ENCODE measurements at places on chromosomes 7 and 10. TPM values are rescaled to one million over a fixed set of nuclear protein-coding genes. Genes with fewer than 3 reads are reported as not detected.
A peak's percentile ranks its signal among the peaks of the same experiment; 100 is the strongest.

DNA sequence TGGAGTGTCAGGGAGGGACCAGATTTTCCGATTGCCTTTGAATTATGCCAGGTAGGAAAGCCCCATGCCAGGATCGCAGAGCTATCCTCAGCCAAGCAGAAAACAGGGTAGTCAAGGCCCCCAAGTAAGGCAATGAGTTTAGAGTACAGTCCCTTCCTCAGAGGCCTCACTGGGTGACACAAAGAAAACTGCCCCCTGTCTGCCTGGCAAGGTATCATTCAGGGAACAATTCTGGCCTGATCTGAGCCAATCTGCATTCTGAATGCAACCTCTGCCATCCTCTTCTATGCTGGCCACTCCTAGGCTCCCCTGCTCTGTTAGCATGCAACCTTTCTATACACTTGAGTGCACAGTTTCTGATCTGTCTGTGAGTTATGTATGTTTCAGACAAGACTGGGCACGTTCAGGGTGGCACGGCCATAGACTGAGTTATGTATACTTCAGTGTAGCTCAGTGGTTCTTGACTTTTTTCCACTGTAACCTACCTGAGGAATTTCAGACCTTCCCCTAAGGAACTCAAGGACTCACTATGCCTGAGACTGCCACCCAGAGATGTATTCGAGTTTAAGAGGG is 336.8 kb downstream of the PLXNA4 start:
- no peak for DNase-seq

DNA sequence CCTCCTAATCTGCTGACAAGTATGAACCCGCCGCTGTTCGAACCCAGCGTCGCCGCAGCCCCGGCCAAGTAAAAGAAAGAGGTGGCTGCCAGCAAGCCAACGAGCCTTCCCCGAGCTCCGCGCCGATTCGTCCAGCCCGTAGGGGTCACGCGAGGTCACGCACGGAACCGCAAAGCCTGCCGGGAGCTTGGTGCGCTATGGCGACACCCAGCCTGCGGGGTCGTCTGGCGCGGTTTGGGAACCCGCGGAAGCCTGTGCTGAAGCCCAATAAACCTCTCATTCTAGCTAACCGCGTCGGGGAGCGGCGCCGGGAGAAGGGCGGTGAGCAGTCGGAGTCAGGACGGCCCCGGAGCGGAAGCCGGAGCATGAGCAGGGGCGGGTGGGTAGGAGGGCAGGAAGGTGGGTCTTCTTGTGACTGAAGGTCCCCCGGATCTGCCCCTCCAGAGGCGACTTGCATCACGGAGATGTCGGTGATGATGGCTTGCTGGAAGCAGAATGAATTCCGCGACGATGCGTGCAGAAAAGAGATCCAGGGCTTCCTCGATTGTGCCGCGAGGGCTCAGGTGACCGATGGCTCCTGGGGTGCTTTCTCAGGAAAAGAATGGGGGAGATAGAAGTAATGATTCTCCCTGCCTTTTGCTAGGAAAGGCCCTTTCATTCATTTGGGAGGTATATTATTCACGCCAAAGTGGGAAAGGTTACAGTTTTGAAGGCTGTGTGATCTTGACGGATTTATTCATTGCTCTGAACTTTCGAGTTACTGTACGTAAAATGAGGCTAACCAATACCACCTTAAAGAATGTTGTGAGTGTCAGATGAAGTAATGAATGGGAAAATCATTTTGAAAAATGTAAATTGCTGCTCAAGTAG is at the start of gene CHCHD1:
TSS of gene CHCHD1 (plus strand) at position 170 of the 870 bp plus-strand sequence. CDS start at position 198, 28 bp downstream.
- DNase-seq: peak; percentile 97

GRCh38 chr10:62811159-62811875 is 4.8 kb downstream of the EGR2 start:
- DNase-seq: no peak

DNA sequence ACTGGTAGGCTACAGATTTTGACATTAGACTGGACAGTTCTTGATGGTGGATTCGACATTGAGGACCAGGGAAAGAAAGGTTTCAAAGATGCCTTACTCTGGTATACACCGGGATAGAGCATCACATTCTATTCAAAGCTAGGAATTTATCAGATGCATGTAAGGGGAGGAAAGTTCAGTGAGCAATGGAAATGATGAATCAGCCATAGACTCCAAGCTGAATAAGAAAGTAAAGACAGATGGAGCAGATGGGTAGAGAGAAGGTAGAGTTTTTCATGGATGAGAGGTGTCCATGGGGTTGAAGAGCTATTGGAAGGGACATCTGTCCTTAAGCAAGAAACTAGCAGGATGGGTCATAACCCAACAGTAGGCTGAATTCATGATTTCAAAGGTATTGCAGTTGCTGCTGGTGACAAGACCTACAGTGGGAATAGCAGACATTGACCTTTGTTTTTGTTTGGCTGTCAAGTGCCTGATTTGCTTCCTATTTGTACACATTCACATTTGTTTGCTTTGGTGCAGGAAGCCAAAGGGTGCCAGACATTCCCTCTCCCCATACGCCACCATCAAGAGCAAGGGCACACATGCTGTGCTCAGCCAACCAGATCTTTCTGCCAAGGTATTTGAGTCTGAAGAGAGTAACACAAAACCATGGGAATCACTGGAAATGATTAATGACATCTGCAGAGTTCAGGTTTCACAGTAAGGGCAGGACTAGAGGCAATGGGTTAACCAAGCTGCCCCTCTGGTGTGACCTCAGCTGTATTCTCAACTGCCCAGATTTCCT is 8.6 kb upstream of the CACUL1 start:
- DNase-seq: peak; percentile 62

- no peak for DNase-seq
Measured at GRCh38 chr10:12875100-12875499, 126.4 kb downstream of the CCDC3 start.

DNA sequence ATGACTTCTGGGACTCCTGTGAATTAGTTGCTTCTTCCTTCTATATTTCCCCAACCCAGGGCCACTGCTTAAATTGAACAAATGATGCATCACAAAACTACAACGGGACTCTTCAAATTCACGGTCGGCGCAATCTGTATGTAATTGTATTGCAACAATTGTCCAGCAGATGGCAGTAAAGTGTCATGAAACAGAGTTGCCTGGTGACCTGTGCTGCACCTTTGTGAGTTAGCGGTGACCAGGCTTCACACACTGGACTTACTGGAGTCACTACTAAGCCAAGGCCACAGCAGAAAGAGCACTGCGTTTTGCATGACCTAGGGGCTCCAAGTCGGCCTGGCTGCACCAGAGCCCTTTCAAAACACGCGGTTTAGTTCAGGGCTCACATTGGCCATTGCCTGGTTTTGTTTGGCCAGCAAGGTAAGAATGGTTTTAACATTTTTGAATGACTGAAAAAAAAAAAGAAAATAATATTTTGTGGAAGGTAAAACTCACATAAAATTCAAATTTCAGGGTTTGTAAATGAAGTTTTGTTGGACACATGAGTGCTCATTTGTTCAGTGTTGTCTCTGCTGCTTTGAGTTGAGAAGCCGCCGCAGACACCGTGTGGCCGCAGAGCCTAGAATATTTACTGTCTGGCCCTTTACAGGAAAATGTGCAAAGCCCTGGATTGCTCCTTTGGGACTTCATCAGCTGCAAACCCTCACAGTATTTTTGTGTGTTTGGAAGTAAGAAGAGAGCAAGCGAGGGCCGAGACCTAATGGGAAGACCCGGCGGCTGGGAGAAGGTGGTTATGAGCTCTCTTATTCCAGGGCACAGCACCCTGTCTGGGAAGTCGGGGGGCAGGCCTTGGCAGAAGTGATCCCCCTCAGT is 23.2 kb upstream of the ZNF32 start:
- no peak for DNase-seq

DNA sequence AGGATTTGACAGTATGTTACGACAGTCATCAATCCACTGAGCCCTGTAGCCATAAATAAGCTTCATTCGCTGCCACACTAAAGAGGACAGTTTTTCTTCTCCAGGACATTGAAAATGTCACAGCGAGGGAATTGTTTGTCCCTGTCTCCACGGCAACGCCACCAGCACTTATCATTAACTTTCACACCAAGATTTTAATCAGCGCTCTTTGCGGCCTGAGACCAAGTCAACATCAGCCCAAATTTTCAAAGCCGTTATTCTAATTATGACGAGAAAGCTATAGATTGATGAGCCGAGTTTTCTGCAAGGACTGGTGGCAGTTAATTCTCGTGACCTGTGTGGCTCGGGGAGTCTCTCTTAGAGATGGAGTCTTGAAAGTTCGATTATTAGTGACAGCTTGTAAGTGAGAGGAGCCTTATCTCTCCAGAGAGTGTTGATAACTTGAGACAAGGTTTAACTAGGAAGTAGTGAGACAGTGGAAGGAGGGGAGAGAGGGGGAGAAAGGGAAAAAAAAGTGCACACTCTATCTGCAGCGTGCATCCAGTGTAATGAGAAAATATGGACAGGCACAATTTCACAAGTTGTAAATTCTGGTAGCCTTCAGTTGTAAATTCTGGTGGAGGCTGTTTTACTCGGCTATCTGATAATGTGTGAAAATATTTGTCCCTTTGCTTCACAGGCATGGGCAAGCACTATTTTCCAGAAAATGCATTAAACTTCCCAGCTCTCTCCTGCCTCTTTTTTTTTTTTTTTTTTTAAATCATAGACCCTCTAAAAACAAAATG is 473.3 kb downstream of the LRMDA start:
- DNase-seq: no peak

DNA sequence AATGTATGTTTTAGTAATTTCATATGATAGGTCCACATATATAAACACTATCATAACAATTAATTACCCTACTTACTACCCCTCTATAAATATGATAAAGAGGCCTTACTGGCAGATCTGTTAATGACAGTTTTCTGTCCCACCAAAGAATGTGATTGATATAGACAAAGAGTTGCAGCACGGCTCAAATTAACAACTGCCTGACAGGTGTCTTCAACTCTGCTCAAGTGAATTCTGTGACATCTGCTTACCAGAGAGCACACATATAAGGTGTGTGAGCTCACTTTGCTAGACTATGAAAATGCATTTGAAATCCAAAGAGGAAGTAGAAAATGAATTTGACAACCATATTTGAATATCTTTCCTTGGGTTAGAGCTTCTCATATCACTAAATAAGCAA is 36.6 kb downstream of the CACNA2D1 start:
- no peak for DNase-seq

Gene RGS10
- total RNA-seq: 32.4 TPM

Gene CHCHD2
- 365 TPM for total RNA-seq

Gene CLIP2
- total RNA-seq: 25.5 TPM

Measured in esophagus muscularis mucosa (tissue), 4 donors.